ENCODE measurements at places on chromosomes 1 and 21.

DNA sequence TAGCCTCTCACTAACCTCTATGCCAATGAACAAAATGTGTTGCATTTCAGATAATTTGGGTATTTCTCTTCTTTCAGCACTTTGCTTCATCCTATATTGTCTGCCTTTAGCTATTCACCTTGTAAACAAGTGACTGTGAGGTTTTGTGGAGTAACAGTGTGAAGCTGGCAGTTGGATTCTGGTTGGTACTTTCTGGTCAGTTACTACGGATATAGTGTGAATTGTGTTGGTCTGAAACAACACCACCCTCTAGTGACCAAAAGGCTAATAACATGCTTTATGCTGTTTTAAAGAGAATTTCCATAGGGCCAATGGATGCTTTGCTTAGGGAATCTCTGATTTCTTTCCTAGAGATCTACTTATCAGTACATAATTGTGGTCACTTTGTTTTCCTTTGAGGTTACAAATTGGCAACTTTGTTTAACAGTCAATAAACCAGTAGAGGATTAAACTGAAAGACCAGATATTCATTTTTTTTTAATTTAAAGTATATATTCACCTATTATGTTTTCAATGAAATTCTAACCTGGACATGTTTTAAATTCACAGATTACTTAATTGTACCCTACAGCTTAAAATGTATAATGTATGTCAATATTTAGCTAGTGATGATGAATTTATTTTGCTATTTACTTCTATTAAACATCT is 2.5 kb upstream of the PTGER3 start:
- no peak for DNase-seq

DNA sequence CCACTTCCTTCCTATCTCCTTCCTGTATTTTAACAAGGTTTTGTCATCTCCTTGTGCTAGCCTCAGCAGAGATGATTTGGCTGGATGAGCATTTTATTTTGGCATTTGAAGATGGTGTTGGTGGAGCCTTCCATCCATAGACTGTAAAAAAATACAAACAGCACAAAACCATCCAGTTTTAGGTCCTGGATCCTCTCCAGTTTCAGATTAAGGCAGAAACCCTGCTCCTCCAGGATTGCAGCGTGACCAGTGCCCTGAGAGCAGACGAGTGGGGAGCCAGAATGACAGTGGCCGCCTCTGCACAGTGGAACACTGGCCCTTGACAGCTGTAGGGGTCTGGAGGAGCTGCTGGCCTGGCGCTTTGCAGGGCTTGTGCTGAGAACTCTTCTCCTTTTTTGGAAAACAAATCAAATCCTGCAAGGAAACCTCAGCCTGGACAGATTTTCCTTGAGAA is 72.2 kb upstream of the GADD45A start:
- no peak for DNase-seq

DNA sequence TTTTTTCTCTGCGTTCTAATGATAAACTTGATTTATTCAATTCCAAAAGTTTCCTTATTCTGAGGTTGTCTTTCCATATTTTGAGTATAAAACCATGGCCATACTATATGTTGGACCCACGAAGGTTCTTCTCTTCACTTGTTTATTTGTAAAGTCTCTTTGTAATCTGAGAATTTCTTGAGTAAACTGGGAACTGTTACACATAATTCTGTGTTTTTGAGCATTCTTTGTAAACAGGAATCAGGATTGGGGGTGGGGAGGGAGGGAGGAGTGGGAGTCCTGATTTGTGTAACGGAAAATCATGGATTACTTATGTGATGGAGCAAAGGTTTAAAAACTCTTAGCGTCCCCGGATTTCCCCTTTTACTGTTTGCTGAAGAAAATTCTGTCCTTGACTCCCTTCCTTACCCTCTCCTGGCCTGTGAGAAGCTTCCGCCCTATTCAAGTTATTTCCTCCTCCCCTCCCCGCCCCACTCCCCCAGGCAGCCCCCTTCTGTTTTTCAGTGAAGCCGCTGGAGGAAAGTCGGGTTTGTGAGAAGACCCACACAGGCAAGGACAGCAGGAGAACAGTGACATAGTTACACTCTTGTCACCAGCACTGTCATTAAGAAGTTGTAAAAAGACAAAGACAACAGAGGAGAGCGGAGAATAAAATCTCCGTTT is 6.4 kb upstream of the NBPF11 start:
- DNase-seq = no peak

- no peak for DNase-seq
These were observed 263.0 kb downstream of the TNR start for GRCh38 chr1:175480343-175480822.

DNA sequence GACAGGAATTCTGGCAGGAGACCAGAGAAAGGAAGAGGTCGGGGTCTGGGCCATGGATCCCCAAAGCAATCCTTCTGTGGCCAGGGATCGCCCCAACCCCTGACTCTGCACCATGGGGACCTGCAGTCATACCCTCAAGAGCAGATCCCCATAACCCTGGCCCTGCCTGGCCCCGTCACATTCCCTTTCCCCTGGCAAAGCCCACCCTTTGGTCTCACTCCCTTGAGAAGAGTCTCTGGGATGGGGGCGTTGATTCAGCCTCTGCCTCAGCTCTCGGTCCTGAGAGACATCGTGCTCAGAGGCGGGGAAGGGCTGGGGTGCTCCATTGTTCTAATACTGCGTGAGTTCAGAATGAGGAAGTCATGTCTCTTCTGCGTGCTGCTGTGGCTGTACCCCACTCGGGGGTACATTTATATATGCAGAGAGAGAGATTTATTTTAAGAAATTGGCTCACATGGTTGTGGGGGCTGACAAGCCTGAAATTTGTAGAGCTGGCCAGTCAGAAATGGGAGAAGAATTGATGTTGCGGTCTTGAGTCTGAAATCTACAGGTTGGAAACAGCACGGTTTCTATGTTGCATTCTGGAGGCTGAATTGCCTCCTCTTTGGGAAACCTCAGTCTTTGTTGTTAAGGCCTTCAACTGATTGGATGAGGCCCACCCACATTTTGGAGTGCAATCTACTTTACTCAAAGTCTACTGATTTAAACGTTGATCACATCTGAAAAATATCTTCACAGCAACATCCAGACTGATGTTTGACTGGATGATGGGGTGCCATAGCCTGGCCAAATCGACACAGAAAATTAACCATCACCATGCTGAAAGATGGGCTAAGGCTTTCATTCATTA is 4.2 kb upstream of the PADI2 start:
- no peak for DNase-seq

GRCh38 chr1:22104094-22104493 is 38.8 kb downstream of the WNT4 start:
- DNase-seq = no peak

- DNase-seq = no peak
These were observed 230.2 kb downstream of the PRDM2 start for GRCh38 chr1:13930151-13930550.

DNA sequence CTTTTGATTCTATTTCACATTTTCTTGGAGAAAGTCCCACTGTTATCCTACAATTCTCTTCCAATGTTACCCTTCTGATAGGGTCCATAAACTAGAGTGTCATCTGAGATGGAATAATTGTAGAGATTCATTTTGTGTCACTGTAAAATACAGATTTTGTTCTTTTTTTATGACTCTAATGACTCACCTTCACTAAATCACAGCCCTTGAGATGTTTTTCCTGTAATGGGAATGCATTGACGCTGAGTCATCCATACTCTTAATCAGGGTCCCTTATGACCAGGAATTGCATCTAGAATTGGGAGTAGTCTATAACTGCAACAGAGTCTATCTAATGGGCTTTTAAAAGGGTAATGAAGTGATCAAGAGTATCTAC is 315.5 kb downstream of the TGFB2 start:
- DNase-seq = no peak

DNA sequence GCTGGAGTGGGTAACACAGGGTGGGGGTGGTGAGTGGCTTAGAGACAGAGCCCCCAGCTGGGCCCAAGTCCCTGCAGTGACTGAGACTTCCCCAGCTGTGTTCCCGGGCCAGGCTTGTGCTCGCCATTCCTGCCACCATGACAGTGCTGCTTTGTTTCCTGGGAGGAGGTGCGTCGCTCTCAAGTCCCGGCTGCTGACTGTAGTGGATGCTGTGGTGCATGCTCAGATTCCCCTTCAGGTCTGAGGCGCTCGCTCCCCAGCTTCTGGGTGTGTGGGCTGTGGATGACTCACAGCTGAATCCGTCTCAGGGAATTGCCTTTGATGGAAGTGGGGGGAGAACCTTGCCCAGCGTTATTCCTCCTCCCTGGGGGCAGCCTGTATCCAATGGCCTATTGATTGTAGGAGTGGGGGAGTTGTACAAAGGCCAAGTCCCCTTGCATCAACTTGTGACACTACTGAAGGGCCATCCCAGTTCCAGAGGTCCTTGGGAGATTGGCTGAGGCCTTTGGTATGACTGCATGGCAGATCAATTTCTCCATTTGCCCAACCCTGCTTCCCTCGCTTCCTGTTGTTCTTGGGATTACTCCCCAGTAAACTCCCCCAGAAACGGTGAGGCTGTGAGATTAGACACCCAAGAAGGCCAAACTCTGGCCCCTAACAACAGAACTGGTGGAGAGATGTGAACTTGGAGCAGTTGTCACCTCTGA is 17.8 kb upstream of the POU3F1 start:
- DNase-seq = no peak

DNA sequence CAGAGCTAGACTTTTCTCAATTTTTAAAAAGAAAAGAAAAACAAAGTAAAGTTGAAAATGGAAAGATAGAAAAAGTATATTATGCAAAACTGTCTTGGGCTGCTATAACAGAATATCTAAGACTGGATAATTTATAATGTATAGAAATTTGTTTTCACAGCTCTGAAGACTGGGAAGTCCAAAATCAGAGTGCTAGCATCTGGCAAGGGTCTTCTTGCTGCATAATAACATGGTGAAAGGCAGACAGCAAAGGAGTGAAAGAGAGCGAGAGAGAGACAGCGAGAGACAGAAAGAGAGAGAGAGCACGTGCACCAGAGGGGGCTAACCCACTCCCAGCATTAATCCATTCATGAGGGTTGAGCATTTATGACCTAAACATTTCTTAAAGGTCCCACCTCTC is 59.1 kb upstream of the SPOCD1 start:
- no peak for DNase-seq

- DNase-seq = no peak
These were observed 948 bp downstream of the SEMA4A start for GRCh38 chr1:156154317-156154749.

GRCh38 chr1:174039027-174039426 is 16.9 kb upstream of the RC3H1 start:
- no peak for DNase-seq

DNA sequence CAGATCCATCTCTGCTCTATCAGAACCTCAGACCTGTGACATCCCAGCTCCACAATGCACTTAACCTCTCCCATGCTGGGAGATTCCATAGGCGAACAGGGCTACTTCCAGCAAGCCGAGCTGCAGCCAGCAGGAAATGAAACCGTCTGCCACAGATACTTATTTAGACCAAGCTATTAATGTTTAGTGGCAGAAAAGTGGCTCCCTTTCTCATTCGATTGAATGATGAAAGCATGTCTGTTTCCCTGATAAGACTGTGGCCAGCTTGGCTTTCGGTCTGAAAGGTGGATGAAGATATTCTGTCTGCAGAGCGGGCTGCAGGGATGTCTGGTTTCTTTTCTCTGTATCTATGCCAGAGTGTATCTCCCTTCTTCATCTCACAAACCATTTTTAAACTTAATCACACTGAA is 146.4 kb downstream of the GREM2 start:
- no peak for DNase-seq

- no peak for DNase-seq
These were observed 584 bp downstream of the TINAGL1 start for GRCh38 chr1:31576743-31577455.

DNA sequence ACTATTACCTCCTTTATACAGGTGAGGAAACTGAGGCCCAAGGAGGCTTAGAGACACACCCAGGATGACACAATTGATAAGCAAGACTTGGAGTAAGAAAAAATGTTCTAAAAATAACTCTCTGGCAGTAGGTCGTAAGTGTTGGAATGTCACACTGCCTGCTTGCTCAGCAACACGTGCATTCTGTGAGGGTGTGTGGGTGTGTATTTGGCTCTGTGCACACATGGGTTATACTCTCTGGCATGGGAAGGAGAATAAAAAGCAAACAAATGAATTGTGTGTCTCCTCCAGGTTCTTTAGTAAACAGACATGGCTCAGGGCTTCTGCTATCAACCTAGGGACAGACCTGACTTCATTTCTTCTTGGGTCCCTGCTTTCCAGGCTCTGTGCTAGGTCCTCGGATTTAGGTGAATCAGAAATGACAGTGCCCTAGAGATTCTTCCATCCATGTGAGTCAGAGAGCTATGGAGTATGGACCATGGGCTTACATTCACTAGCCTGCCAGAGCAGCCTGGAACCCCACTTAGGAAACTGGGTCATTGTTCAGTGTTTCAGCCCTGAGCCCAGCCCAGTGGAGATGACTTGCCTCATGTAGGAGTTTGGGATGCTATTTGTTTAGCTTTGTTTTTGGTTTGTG is 72.4 kb downstream of the ELAVL4 start:
- no peak for DNase-seq
